Upper lobe of left lung (tissue), 6 donors: ENCODE measurements at places on chromosomes 12 and 14. TPM values are rescaled to one million over a fixed set of nuclear protein-coding genes. Genes with fewer than 3 reads are reported as not detected.

SLC22A17 gene
- 16.8 TPM for total RNA-seq

GRCh38 chr12:3697311-3697870 is 55.5 kb downstream of the CRACR2A start:
- no peak for DNase-seq
- no peaks in the 10 kb centered on the region for H3K36me3 ChIP-seq

TRIM9 gene
- 3.1 TPM for total RNA-seq

DNA sequence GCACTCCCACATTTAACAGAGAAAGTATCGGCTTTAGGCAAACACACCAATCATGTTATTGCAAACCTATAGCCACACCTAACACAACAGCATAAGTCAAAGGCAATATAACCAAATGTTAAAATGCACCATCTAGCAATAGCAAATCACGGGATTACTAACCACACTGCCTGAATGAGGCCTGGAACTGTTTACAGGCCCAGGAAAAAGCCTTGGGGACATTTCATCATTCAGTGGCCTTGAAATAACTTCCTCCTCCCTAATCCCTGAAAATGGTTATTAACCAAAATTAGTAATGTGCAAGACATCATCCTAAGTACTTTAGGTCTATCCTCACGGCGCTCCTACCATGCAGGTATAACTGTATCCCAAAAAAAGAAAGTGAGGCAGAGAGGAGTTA is 2.3 kb downstream of the GALC start:
- no peaks in the 10 kb centered on the region for H3K36me3 ChIP-seq
- peaks cover 16% of the 10 kb centered on the region for H3K4me1 ChIP-seq
- H3K27me3 ChIP-seq = no peaks in the 10 kb centered on the region
- peak overlapping the region; percentile 97 for H3K27ac ChIP-seq
- H3K4me3 ChIP-seq = no peak overlapping the region

DNA sequence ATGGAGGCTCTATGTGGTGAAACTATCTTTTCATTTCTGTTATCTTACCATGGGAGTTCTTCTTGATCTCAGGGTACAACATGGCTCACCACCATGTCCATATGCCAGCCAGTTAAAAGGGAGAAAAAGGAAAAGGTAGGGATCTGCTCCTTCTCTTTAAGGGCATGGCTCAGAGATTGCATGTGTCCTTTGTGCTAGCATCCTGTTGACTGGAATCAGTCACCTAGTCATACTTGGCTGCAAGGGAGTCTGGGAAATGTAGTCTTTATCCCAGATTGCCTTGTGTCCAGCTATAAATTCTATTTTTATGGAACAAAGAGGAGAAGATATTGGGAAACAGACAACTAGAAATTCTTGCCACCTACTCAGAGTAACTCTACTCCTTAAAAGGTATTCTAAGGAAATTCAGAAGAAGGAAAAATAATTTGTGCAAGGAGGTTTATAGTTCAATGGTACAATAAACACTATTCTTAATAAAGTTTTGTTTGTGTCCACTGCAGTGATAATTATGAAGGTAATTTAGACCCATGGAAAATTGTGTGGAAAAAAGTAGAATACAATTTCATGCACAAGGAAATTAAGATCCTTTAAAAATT is 86.4 kb upstream of the RPH3A start:
- DNase-seq = no peak
- H3K36me3 ChIP-seq = no peaks in the 10 kb centered on the region
- H3K27ac ChIP-seq = no peak overlapping the region
- H3K4me1 ChIP-seq = no peaks in the 10 kb centered on the region
- no peaks in the 10 kb centered on the region for H3K27me3 ChIP-seq

DNA sequence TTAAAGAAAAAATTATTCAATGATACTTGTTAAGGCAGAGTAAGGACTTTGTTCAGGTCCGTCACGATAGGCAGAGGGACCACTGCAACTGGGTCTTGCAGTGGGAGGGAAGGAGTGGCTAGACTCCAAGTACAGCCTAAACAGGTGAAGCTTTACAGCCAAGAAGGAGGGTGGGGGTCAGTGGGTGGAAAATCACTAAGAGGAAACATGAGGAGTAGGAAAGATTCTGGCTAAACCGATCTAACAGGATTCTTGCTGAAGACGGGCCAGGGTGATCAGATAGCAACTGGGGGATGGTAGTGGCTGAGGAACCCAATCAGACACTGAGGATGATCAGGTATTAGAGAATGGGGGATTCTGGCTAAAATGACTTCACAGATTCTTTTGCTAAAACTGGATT is 100.2 kb downstream of the TTC7B start:
- H3K4me3 ChIP-seq = no peak overlapping the region
- DNase-seq = no peak
- no peaks in the 10 kb centered on the region for H3K27me3 ChIP-seq

DNA sequence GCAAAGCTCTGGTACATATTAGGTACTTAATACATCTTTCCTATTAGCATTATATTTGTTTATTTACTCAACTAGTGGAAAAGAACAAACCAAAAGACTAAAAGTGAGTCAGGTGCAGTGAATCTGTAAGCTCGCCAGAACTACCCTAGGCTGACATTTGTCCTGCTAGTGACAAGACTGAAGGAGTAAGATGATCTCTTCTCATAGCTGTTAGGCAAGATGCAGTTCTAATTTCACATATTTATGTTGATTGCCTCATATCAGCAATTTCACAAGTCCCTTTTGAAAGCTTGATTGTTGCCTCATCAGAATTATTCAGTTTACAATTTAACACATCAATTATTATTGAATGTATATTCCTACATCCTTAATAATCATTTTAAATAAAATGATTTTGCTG is 293.0 kb upstream of the NAV3 start:
- no peaks in the 10 kb centered on the region for H3K36me3 ChIP-seq
- H3K27ac ChIP-seq = no peak overlapping the region
- H3K4me3 ChIP-seq = no peak overlapping the region
- no peaks in the 10 kb centered on the region for H3K27me3 ChIP-seq

- DNase-seq = peak; percentile 61
- no peak overlapping the region for H3K4me3 ChIP-seq
- no peak overlapping the region for H3K27ac ChIP-seq
- peaks cover 39% of the 10 kb centered on the region for H3K36me3 ChIP-seq
- peaks cover 30% of the 10 kb centered on the region for H3K4me1 ChIP-seq
- no peaks in the 10 kb centered on the region for H3K27me3 ChIP-seq
These were observed 3.6 kb downstream of the DDX51 start for GRCh38 chr12:132140501-132140900.

OTOGL gene
- 3.1 TPM for total RNA-seq

DNA sequence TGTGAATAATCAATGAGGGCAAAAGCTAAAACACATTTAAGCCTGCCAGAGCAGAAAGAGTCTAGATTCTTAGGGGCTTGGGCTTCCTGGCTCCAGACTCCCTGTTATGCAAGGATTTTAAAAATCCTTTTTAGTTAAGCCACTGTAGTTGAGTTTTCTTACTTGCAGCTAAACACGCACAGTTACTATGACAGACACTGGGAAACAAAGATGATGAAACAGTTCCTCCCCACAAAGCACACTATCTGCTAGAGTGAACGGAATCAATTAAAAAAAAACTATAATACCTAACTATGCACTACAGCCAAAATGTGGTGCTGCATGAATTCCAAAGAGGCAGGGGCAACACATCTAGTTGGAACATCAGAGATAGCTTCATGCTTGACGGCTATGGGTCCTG is 28.2 kb downstream of the RPS6KA5 start:
- no peaks in the 10 kb centered on the region for H3K4me1 ChIP-seq
- H3K36me3 ChIP-seq = no peaks in the 10 kb centered on the region
- no peak overlapping the region for H3K4me3 ChIP-seq
- no peaks in the 10 kb centered on the region for H3K27me3 ChIP-seq

DNA sequence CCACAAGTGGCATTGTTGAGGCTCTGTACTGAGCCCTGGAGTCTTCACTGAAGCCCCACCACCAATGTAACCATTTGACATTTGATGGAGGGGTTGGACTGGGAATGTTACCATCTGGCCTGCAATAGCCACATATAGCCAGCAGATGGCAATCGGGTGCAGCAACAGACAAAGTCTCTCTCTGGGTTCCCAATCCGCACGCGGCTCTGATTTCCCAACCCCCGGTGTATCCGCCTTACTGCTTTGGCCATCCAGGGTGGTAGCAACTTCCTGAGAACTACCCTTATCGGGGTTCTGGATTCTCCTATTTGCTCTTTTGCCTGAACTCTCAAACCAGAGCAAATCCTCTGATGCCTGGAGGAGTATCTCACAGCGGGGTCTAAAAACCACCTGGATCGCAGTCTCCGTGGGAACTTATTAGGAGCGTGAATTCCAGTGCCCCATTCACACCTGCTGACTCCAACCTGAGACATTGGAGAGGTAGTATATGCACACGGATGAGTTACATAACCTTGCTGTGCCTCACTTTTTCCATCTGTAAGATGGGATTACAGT is 14.2 kb downstream of the VRTN start:
- no peaks in the 10 kb centered on the region for H3K36me3 ChIP-seq
- H3K27ac ChIP-seq = no peak overlapping the region
- DNase-seq = peak; percentile 82
- no peak overlapping the region for H3K4me3 ChIP-seq
- peaks cover 3% of the 10 kb centered on the region for H3K4me1 ChIP-seq

RABGGTA gene
- 22.7 TPM for total RNA-seq

DNA sequence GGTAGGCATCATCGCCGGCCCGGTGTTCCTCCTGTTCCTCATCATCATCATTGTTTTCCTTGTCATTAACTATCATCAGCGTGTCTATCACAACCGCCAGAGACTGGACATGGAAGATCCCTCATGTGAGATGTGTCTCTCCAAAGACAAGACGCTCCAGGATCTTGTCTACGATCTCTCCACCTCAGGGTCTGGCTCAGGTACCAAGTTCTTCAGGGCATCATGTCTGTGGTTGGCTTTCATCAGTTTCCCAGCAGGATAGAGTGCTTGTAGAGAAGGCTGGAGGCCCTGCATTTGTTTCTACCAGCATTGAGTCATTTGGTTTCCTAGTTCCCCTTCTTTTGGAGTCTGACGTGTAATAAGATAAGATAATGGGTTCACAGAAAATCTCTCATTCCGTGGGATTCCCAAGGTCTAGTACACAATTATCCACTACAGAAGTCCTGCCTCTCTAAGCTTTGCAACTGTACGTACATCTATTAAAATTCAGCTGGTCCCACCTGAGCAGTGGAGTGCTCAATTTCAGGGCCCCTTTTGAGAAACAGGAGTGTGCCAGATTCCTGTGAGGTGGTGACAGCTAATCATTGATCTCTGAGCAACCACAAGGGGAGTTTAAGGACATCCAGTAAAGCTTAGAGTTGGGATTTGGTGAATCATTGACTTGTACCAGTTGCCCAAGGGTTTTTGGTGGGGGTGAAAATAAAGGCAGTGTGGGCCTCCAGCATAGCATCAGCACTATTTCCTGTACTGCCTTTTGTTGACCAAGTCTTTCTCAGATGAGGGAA is 25.1 kb downstream of the ACVR1B start:
- DNase-seq = no peak
- no peaks in the 10 kb centered on the region for H3K36me3 ChIP-seq
- peaks cover 57% of the 10 kb centered on the region for H3K4me1 ChIP-seq
- peak overlapping the region; percentile 56 for H3K27ac ChIP-seq
- H3K4me3 ChIP-seq = no peak overlapping the region

DNA sequence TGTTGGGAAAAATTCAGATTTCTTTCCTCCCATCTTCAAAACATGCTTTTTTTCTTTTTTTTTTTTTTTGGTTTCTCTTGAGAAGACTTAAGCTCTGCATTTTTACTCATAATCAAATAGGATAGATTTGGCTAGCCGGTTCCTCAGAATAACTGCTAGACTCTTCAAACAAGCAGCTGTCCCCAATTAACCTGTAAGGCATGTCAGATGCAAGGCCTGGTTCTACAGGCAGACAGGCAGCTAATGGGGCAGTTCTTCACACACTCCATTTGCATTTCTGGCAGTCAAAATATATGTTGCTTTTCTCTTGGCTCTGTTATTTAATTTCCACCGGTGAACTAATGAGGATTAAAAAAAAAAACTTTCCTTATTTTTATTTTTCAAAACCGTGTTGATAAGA is 228.0 kb upstream of the ATP2B1 start:
- H3K4me1 ChIP-seq = no peaks in the 10 kb centered on the region
- DNase-seq = no peak
- no peak overlapping the region for H3K27ac ChIP-seq
- no peaks in the 10 kb centered on the region for H3K27me3 ChIP-seq

DNA sequence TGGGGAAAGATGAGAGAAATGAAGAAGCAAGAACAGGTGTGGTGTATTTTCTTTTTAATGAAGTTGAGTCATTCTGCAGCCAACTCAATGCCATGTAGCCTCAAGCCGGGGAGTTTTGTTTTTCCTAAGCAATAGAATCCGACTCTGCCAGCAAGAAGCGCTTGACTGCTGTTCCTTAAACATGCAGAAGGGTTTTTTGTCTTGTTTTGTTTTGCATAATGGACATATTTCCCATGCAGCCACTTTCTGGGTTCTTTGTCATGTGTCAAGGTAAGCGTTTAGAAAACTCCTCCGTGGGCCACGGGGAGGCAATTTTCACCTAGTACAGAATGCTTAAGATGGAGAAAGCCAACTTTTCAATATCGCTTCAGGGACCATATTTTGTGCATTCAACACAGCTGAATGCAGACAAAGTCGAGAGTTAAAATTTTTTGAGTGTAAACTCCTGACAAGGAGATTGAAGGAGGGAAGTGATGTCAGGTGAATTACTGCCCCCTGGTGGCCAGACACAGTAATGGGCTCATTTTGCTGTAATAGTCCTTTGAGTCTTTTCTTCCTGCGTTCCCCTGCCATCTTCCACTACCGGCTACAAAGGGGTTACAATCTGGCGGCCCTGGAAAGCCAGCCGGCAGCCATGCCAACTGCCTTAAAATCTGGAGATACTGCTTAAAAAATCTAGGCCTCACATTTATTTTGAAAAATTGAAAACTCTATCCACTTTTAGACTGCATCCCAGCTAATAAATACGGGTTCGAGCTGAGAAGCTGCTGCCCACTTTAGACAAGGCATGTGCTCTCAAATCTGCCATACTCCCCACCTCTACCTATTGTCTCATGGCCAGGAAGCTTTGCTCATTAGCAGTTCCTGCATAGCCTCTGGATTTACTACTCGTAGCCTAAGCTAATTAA is 3.2 kb upstream of the FICD start:
- H3K27me3 ChIP-seq = no peaks in the 10 kb centered on the region
- peak; percentile 67 for DNase-seq
- no peak overlapping the region for H3K4me3 ChIP-seq
- H3K4me1 ChIP-seq = peaks cover 11% of the 10 kb centered on the region
- no peaks in the 10 kb centered on the region for H3K36me3 ChIP-seq

- no peak overlapping the region for H3K27ac ChIP-seq
- H3K36me3 ChIP-seq = no peaks in the 10 kb centered on the region
- H3K27me3 ChIP-seq = no peaks in the 10 kb centered on the region
- no peak for DNase-seq
- no peaks in the 10 kb centered on the region for H3K4me1 ChIP-seq
These were observed 198.0 kb upstream of the RTL1 start for GRCh38 chr14:101101456-101102056.

GRCh38 chr14:96631030-96631429 is 128.8 kb downstream of the PAPOLA start:
- no peak overlapping the region for H3K27ac ChIP-seq
- no peaks in the 10 kb centered on the region for H3K27me3 ChIP-seq
- no peak for DNase-seq

CCDC196 gene
- total RNA-seq = not detected
